ENCODE measurements at places on chromosomes 13 and 19. TPM values are rescaled to one million over a fixed set of nuclear protein-coding genes. Genes with fewer than 3 reads are reported as not detected.

Gene FGF22
- total RNA-seq, result not detected

Gene SLC8A2
- total RNA-seq, result 0.39 TPM

Gene RXFP2
- not detected for total RNA-seq

Gene RASL11A
- 0.45 TPM for total RNA-seq

Gene LHB
- not detected for total RNA-seq

Gene TINCR
- total RNA-seq, result 0.39 TPM

Gene PDX1
- total RNA-seq, result not detected

Gene KATNAL1
- total RNA-seq, result 19.8 TPM

Gene CADM4
- 0.16 TPM for total RNA-seq

Gene C13orf42
- total RNA-seq, result not detected

Gene FGF21
- not detected for total RNA-seq

Gene SULT2B1
- 0.16 TPM for total RNA-seq

Gene CYP4F12
- total RNA-seq, result not detected

Gene TTC9B
- total RNA-seq, result not detected

Gene ADAT3
- total RNA-seq, result 11.5 TPM

Gene IGFL2
- total RNA-seq, result 0.30 TPM

Gene AXL
- total RNA-seq, result not detected

Gene C19orf81
- total RNA-seq, result not detected

Gene CRX
- not detected for total RNA-seq

Gene FXYD7
- 0.70 TPM for total RNA-seq

Gene IL17D
- total RNA-seq, result 0.09 TPM

Gene LIM2
- not detected for total RNA-seq

Gene SWSAP1
- total RNA-seq, result 2.6 TPM

Gene CYP2F1
- total RNA-seq, result not detected

Gene ZNF480
- 15.0 TPM for total RNA-seq

Gene DOCK6
- 0.16 TPM for total RNA-seq

Gene THOP1
- 115 TPM for total RNA-seq

Gene DZIP1
- total RNA-seq, result 0.11 TPM

Gene CNMD
- not detected for total RNA-seq

Gene C1QTNF9
- total RNA-seq, result not detected

Gene TNFSF9
- 1.6 TPM for total RNA-seq

Gene ZNF77
- 4.2 TPM for total RNA-seq

Gene LRP3
- 0.84 TPM for total RNA-seq

Gene RDH8
- total RNA-seq, result not detected

Gene CEACAM16
- total RNA-seq, result not detected

Gene BEST2
- total RNA-seq, result not detected

All from T-helper 2 cell treated with Interferon-gamma antibody and Interleukin-4, amounts not matched to agents 100 ng/mL and 5 ng/mL, for 36 hours (primary cell).